Amygdala (tissue), 56 donors: ENCODE measurements at places on chromosomes 7 and 10.

GRCh38 chr7:55233001-55233400, 132.1 kb upstream of the LANCL2 start:
- DNase-seq, result no peak

DNA sequence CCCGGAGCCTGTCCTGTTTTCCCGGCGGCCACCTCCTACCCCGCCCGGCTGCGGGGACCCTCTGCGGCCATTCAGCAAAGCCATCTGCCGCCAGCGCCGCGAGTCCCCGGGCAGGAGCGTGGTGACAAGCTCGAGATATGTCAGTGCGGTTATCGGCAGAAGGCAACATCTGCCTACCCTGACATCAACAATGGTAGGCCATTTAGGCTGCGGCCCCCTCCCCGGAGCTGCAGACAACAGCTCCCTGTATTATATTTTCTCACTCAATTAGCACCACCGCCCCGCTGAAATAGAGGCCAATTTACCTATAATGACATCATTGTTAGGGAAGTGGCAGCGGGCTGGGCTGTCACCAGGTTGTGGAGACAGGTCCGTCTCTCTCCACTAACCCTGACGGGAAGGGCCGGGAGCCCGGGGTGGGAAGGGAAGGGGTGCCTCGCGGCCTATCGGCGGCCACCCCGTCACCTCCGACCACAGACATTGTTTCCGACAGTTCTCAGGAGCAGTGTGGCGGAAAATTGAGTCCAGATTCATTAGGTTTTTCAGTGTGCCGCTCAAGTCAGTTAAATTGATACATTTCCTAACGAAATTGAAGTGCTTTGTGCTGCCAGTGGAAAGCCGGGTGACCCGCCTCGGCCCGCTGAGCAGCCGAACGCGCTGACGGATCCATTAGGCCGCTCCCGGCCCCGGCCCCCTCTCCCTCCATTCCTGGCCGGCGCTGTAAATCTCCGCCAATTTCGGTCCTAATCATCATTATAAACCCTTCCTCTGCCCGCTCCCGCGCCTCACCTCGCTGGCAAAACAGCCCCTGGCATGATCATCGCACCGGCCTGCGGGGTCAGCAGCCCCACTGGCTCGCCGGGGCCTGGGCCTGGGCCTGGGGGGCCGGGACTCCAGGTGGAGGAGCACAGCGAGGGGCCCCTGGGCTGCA, 43.0 kb downstream of the UNCX start:
- no peak for DNase-seq

- no peak for DNase-seq
Observed at GRCh38 chr7:35701287-35701900, 6.5 kb upstream of the HERPUD2 start.

DNA sequence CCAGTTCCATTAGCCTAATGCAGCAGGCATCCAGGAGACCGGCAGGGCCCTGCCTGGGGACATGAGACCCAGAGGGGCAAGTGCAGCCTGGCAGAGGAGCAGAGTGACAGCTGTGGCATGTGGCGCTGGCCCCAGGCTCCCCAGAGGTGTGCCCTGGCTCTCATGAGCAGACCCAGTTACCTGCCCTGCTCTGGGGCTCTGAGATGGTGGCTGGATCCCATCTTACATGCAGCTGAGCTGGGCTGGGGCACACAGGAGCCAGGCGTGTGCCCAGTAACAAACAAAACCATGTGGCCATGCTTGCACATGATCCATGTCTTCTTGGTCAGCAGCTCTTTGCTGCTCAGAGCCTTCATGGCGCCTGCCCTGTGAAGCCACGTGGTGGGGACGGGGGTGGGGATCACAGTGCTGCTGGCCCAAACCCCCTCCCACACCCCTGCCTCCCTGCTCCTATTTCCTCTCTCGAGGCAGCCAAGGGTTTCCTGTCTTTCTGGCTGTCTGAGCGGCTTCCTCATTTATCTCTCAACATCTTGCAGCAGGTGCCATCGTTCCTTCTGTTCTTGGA, 40.3 kb upstream of the GTF2I start:
- DNase-seq, result no peak

DNA sequence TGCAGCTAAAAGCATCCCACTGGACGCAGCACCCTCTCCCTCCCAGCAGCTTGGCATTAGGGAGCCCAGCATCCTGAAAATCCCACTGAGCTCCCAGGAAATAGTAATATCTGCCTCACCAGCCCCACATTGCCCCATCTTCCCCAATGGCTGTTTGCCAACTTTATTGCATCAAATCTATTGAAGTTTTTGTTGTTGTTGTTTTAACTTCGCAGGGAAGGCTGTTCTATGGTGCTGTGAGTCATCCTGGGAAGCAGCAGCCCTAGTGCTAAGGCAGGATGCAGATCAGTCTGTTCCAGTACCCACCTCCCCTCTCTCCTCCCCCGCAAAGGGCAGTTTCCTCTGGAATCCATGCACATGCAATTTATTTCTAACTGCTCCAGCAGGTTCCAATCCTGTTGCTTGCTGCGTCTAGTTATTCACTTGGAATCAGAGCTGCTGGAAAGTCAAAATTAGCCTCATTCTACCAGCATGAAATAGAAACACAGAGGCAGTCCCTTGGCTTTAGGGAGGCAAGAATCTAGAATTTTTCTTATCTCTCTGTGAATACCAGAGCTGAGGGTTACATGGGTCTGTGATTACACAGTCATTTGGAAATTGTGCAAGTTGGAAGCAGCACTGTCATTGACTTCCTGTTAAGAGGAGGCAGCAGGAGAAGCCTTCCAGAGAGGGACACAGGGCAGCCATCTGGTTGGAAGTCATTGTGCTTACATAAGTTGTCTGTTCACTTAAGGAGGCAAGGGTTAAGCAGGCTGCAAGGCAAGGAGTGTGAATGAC, 115.9 kb upstream of the CACUL1 start:
- DNase-seq, result no peak

- DNase-seq, result no peak
Observed at GRCh38 chr10:27857616-27858015, 112.0 kb upstream of the MKX start.

GRCh38 chr7:18278316-18278715, 217.2 kb upstream of the HDAC9 start:
- DNase-seq, result no peak

DNA sequence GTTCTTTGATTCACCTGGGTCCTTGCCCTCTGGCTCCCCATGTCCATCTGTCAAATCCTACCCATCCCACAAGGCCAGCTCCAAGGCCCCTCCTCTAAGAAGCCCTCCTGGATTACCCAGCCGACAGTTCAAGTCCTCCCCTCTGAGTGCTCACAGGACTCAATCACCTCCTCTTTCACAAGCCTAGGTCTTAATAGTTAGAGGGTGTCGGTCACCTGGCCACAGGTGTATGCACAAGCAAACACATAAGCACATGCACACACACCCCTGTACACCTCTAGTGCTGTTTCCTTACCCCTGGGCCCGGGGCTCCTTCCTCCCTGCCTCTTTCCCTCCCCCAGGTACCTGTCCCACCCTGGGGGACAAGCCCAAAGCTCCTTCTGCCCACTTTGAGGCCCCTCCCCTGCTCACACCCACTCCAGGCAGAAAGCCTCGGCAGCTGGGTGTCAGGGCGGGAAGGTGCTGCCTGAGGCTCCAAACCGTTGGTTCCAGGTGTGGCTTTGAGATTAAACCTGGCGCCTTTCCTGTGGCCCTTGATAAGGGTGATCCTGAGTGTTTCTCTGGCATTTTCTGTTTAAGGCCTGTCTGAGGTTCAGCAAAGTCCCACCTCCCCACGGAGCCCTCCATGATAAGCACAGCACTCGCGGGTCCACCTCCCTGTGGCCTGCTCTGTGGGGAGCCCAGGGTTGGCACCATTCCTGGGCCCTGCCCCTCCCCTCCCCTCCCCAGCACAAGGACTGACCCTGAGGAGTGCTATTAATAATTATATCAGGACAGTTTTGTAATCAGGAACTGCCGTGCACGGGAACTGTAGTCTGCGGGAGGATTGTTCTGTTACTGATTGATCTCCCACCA, 14.6 kb upstream of the AQP1 start:
- DNase-seq, result no peak

DNA sequence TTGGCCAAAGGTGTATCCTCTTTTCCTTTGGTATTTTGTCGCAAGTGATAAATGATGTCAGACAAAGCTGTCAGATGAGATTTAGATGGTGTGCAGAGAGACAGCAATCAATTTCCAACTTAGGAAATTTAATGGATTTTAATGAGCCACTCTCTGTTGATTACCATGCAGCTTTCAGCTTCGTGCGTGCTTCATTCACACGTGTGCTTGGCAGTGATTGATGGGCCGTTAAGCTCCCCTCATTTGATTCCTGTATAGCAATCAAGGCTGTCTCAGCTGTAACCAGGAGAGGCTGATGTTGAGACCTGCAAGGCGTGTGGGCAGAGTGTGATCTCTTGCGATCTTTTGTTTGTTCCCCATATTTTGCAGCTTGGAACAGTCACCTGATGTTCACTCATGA, 439.6 kb downstream of the CALN1 start:
- DNase-seq, result no peak

- no peak for DNase-seq
Observed at GRCh38 chr10:133484818-133485217, 31.1 kb downstream of the SCART1 start.

- no peak for DNase-seq
Observed at GRCh38 chr7:84624527-84624926, 429.9 kb upstream of the SEMA3A start.

GRCh38 chr7:54882694-54883093, 123.7 kb upstream of the SEC61G start:
- DNase-seq, result no peak

GRCh38 chr7:118372530-118372929, 148.0 kb downstream of the ANKRD7 start:
- no peak for DNase-seq

GRCh38 chr10:129397198-129397974, 69.7 kb upstream of the MGMT start:
- no peak for DNase-seq

- DNase-seq, result no peak
Observed at GRCh38 chr7:97733276-97734161, 1.6 kb downstream of the TAC1 start.

DNA sequence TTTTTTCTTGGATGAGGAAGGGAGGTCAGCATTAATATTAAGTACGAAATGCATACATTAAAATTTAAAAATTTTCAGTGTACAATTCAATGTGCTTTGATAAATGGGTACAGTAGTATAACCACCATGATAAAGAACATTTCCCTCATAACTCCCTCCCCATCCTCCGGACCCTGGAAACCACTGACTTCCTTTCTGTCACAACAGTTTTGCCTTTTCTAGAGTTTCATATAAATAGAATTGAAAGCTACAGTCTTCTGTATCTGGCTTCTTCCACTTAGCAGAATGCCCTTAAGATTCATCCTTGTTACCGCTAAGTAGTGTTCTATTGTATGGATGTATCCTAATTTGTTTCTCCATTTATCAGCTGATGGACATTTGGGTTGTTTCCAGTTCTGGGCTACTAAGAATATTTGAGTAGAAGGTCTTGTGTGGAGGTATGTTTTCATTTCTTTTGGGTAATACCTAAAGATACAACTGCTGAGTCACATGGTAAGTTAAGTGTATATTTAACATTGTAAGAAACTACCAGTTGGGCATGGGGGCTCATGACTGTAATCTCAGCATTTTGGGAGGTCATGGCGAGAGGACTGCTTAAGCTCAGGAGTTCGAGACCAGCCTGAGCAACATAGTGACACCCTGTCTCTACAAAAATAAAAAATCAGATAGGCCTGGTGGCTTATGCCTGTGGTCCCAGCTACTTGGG, 30.8 kb downstream of the ABI1 start:
- DNase-seq, result no peak

DNA sequence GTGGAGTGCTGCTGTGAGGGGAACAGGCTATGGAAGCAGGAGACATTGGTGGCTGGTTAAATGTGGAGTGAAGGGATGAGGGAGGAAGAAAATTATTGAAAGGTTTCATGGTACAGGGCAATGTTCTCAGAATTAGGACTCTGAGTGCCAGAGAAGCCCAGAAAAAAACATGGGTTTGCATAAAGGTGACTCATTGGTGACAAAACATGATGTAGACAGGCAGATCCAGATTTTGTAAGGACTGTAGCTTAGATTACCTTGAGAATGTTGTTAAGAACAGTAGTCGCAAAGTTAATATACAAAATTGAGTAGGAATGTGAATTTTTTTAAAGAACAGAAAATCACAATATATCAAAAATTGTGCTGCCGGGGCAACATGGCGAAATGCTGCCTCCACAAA, 134.9 kb upstream of the ZNF438 start:
- DNase-seq, result no peak

DNA sequence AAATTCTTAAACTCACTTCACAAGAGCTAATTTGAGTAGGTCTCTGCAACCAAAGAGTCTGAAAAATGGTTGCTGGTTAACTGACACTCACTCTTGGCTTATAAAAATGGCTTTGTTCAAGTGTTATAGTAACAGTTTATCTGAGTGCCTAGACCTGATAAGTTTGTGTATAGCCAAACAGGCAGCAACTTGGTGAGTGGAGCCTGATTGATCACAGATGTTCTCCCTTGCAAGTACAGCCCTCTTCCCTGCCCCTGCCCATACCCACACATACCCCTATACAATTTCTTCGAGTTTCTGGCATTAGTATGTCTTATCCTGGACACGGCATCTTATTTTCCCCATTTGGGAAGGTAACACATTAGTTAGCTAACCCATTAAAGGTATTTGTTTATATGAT, 149.5 kb downstream of the SLC16A9 start:
- DNase-seq, result no peak

DNA sequence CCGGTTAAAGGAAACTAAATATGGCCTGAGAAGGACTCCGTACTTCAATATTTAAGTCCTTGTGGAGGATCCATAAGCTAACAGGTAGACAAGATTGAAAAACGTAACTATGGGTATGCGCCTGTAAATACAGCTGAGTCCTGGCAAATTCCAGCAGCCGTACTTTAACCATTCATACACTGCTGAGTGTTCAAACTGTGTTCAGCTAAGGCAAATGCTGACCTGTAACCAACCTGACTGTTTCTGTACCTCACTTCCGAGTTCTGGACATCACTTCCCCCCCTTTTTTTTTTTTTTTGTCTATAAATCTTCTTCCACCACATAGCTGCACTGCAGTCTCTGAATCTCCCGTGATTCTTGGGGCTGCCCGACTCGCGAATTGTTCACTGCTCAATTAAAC, 69.1 kb downstream of the SRPK2 start:
- DNase-seq, result no peak

- no peak for DNase-seq
Observed at GRCh38 chr7:99238558-99239341, 30.8 kb upstream of the KPNA7 start.

DNA sequence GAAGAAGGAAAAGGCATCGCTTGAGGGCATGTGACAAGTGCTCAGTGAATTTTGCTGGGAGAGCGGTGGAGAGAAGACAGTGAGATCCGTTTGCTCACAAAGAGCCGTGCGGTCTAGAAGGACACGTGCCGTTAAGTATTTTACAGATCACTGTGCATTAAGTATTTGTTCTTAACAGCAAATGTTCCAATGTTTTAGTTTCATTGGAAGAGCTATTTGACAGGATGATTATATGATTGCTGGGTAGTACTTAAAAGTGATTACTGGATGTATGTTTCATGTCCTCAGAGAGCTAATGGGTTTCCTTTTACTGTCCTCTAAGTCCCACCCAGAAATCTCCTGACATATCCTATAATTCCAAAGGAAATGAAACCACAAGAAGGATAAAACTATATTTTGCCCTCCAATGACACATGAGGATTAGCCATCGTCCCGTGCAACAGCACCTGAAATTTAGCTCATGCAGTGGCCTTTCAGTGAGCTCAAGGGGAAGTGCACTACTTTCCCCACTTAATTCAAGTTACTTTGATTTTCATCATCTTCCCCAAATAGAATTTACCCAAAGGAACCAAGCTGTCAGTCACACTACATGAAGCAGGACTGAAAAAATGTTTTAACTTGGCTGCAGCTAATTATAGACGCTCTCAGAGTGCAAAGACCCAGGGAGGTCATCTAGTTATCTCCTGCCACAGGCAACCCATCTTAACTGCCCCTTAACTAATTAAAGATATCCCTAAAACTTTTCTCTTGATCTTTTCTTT, 80.3 kb downstream of the KLF6 start:
- no peak for DNase-seq
